Activated T-cell treated with anti-CD3 and anti-CD28 coated beads for 48 hours (primary cell): ENCODE measurements at places on chromosomes 5 and 9.
A peak's percentile ranks its signal among the peaks of the same experiment; 100 is the strongest.

DNA sequence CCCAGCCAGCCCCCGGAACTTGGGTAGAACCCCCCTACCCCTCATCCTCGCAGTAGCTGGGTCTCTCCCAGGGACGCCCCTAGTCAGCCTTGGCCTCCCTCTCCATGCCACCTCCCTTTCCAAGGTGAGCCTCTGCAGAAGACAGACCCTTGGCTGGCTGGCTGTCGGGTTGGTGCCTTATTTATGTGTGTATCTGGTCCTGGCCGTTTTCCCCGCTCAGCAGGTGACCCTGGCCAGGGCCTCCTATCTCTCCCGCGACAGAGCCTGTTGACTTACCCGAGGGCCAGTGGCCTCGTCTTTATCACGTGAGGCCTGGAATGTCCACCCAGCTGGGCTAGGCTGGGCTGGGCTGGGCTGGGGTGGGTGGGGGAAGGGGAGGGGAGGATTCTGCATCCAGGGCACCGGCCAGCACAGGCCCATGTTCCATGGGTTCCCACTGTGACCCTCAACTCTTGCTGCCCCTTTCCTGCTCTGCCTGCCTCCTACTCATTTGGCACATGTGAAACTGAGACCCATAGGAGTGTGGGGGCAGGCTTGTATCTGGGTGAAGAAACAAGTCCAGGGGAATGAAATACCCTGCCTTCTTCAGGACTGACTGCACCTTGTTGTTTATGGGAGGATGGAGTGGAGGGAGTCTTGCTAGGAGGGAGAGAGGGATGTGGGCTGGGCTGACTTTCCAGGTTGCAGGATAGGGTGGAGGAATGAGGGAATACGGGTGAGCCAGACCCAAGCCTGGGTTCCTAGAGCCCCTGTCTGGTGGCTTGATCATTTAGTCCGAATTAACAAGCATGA is 3.1 kb downstream of the CXXC5 start:
- DNase-seq = no peak

- DNase-seq = no peak
Observed at GRCh38 chr5:130068988-130069387, 164.7 kb downstream of the CHSY3 start.

GRCh38 chr9:536597-537511 is 304.6 kb upstream of the DMRT1 start:
- no peak for DNase-seq

DNA sequence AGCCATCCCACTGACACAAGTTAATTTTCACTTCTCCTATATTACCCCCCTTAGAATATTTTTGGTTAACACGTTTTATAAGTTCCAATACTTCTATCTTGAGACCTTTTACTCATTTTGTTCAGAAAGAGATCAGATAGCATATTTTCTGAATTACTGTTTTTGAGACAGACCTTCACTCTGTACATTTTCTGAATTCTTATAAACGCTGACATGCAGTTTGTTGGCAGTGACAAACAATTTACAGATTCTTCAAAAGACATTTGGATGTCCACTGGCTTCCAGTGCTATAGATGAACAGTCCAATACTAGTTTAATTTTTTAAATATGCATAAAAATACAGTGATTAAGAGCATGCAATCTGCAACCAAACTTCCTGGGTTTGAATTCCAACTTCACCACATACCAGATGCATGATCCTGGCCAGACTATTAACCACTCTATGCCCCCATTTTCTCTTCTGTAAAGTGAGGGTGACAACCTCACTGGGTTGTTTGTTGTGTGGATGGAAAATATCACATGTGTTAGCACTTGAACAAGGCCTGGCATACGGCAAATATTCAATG is 142.1 kb downstream of the AGTPBP1 start:
- DNase-seq = no peak

DNA sequence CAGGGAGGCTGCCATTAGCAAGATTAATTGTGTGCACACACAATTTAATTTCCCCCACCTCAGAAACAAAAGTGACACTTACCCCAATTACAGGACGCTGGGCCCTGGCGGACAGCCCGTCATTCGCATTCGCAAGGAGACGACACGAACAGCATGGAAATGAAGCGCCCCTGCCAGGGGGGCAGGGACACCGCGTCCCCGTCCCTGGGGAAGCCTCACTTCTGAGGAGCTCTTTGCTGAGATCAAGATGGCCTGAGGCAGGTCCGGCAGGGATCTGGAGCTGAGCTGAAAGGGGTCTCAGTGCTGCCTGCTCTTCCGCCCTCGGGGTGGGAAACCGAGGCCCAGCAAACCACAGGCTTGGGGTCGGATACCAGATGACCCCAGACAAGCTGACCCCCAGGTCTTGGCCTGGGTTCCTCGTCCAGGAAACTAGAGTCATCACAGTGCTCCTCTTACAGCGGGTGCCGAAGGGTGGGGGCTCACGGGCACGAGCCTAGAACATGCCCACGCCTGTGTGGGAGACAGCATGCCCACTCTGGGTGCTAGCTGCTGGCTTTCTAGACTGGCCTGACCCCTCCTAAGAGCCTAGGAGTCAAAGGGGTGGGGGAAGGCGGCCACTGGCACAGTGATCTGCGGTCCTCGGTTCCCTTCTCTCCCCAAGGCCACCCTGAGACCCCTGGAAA is 103.2 kb downstream of the VAV2 start:
- no peak for DNase-seq

DNA sequence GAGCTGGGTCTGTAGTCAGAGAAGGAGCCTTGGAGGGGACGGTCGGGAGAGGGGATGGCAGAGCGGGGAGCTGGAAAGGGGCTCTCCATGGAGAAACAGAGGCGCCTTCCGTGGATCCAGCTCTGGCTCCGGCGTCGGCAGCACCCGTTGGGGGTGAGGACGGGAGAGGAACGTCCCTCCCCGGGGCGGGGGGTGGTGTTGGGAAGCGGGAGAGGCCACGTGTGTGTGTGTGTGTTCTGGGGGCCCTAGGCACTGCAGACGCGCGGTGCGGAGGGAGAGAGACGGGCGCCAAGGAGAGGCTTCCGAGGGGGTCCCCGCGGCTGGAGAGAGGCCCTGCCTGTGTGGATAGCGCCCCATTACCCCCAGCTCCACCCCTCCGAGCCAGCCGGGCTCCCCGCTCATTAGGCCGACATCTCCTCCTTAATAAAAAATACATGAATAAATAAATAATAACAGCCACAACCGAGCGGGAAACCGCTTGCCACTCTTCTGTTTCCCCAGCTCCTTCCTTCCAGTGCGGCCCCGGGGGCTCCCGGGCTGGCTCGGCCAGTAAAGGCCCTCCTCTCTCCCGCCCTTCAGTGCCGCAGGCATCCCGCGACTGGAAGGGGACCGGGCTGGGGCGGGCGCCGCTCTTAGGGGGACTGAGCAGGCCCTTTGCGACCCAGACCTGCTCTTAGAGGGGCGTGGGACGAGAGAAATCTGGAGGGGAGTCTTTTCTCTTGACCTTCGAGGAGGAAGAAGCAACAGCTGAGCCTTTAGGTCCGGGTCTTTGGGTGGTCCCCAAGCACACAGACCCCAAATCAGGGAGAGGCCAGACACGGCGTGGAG is 71.3 kb upstream of the ARAP3 start:
- no peak for DNase-seq

- peak; percentile 59 for DNase-seq
Observed at GRCh38 chr9:21995006-21995665, 545 bp downstream of the CDKN2B-AS1 start.

DNA sequence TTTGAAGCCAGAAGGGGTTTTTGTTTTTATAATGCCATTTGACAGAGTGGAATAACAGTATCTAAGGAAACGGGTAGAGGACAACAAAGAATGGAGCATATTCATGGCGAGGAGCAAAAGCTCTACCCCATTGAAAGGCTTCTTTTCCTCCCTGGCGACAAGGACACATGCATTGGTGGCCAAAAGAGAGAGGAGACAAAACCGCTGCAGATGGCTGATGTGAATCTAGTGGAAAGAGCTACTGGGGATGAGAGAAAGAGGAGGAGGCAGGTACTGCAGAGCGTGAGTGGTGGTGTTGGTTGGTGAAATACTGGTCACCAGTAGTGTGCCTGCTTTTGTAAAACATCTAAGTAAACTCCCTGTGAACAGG is 491 bp downstream of the APC start:
- DNase-seq = no peak

GRCh38 chr9:17135295-17136160 is 688 bp downstream of the CNTLN start:
- peak; percentile 15 for DNase-seq

DNA sequence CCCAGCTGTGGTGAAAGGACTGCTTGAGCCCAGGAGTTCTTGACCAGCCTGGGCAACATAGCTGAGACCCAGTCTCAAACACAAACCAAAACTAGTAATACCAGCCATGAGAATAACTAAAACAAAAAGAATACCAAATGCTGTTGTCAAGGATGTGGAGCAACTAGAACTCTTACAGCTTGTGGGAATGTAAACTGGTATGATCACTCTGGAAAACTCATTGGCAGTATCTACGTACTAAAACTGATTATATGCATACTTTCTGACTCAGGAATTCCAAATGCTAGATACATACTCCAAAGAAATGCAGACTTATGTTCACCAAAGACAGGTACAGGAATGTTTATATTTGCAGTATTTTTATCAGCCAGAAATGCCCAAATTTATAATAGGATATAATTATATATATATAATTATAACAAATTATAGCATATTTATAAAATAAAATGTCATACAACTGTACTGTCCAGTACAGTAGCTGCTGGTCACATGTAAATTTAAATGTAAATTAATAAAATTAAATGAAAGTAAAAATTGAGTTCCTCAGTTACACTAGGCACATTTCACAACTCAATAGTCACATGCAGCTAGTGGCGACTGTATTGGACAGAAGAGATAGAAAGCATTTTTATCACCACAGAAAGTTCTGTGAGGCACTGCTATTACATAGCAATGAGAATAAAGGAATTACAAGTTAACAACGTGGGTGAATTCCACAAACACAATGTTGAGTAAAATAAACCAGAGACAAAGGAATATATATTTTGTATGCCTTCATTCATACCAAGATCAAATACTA is 118.5 kb downstream of the GNAQ start:
- no peak for DNase-seq

GRCh38 chr5:150473673-150474358 is 24.3 kb upstream of the RPS14 start:
- DNase-seq = no peak

- DNase-seq = no peak
Observed at GRCh38 chr9:75487856-75488718, 399.8 kb downstream of the OSTF1 start.

DNA sequence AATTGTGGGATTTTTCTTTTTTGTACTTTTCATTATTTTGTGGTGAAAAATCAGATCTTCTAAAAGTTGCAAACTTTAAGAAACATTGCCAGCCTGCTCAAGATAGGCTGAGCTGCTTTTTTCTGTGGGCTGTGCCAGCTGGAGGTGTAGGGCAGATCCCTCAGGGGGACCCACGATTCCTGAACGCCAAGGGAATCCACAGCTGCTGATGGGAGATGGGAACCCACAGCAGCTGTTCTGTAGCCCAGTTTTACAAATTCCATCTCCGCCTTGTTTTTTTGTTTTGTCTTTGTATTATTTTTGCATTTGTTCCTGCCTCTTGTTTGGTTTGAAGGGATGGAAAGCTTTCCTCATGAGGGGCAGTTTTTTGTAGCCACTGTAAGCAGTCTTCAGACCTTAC is 91.0 kb downstream of the WWC1 start:
- DNase-seq = no peak

GRCh38 chr9:137021979-137022661 is 5.9 kb downstream of the ABCA2 start:
- peak; percentile 80 for DNase-seq

GRCh38 chr9:34501889-34502425 is 20.8 kb downstream of the ENHO start:
- no peak for DNase-seq

DNA sequence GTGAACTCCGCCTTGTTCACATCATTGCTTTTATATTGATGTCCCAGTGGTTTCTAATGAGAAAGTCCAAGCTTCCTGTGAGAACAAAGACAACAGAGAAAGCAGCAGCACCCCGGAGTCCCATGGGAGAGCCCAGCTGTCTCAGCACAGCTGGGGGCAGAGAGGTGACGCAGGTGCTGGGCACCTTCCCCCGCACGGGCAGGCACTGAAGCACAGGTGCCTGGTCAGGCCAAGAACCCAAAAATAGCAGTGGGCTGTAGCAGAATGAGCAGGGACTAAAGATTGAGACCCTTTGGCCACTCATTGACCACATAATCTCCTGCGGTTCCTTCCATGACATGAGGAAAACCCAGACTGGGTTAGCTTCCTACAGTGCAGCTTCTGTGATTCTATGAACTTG is 18.8 kb downstream of the SRD5A1 start:
- DNase-seq = no peak

- DNase-seq = peak; percentile 25
Observed at GRCh38 chr5:33850100-33850594, 41.6 kb downstream of the ADAMTS12 start.

DNA sequence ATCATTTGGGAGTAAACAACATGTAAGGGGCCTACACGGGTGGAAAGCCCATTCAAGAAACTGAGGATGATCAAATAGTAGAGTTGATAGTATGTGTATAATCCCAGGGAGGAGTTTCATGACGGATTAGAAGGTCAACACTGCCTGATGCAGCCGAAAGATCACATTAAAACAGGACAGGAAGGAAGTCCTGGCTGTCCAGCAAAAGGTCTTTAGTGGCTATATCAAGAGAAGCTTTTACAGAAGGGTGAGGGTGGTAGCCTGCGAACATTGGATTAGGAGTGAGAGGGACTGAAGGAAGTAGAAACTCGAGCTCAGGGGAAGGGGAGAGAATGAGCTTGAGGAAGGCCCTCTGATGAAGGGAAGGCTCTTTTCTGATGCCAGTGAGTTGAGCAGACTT is 36.0 kb downstream of the DOCK8 start:
- no peak for DNase-seq

DNA sequence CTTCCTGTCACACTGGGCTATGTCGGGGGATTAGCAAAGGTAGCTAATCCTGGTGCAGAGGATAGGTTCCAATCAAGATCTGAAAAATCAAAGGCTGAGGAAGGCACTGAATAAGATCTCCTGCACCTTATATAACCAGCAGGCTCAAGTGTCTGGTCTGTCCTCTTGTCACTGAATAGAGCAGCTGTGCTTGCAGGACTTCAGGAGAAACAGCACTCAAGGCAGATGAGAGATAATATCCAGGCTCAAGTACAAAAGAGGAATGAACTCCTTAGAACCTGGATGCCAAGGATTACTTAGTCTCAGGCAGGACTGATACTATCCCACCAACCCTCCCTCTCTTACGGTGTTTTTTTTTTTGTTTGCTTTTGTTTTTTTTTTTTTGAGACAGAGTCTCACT is 108.8 kb upstream of the LRRTM2 start:
- DNase-seq = no peak

DNA sequence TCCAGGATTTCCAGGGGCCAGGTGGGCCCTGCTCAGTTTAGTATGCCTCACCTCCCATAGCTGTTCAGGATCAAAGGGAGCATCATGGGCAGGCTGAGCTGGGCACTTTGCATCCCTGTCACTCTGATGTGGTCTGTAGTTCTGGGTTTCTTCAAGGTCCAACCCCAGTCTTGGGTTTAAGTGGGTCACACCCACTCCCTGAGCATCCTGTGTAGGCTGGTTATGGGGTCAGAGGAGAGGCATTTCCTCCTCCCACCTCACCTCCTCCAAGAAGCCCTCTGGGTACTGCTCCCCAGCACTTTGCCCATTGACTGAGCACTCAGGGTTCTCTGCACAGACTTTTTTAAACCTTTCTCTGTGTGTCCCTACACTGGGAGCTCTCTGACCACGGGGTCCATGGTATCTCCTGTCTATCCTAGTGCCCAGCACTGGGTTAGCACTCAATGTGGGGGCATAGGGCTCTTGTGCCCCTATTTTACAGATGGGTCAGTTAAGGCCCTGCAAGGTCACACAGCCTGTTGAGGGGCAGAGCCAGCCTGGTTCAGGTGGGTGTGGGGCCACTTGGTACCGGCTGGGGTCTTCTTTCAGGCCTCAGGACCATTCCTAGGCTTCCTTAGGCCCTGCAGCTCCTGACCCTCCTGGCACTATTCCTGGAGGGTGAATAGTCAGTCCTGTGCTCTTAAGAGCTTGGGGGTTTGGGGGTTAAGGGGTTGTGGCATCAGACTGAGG is 19.0 kb downstream of the CXXC5 start:
- DNase-seq = no peak
